ENCODE measurements at places on chromosomes 2 and 18.
A peak's percentile ranks its signal among the peaks of the same experiment; 100 is the strongest.

DNA sequence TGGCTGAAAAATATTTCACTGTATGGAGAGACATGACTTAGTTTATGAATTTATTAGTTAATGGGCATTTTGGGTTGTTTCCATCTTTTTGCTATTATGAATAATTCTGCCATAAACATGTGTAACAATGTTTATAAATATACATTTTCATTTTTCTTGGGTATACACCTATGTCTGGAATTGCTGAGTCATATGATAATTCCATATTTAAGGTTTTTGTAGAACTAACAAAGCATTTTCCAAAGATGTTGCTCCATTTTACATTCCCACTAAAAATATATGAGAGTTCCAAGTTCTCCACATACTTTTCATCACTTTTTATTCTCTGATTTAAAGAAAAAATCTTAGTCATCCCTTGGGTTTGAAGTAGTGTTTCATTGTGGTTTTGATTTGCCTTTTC is 108.8 kb upstream of the LRRTM4 start:
- no peak for DNase-seq

DNA sequence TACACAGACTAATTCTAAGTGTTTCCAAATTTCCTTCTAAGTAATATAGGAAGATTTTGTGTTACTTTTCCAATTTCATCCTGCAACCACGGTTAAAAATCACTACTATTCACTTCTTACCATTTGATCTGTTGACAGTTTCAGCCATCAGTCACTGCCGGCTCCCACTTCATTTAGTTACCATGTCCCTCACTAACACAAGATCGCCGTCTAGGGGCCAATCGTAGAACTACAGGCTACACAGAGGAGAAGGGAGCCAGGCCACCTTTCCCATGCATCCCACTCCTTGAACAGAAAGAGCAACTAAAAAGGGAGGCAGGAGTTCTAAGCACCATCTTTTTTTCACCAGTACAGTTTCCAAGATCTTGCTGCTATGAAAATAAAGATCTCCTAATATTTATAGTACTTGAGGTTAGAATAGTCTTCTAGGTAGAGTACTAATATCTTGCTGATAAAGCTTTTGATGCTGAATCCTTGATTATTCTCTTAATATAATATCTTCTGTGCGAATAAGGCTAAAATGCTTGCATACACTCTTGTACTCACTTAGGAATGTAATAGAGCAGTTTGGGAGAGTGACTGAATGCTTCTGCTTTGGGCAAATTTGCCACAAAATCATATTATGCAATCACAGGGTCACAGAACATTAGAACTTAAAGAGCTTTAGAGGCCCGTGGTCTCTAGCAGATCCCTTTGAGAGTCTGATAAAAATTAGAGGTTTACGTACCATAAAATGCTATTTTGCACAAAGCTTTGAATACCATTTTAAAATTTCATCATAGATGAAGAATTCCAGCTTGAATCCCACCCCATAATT is 39.5 kb upstream of the CYP1B1 start:
- peak; percentile 69 for DNase-seq

DNA sequence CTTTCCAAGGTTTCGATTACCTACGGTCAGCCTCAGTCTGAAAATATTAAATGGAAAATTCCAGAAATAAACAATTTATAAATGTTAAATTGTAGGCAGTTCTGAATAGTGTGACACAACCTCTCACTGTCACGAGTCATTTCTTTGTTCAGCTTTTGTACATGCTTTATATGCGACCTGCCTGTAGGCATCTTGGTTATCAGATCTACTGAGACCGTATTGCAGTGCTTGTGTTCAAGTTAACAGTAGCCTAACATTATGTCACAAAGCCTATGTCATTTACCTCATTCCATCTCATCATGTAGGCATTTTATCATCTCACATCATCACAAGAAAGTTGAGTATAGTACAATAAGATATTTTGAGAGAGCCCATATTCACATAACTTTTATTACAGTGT is 77.3 kb downstream of the LYPD6B start:
- no peak for DNase-seq

- DNase-seq, result no peak
Observed at GRCh38 chr2:239084007-239084406, 236.1 kb downstream of the TWIST2 start.

DNA sequence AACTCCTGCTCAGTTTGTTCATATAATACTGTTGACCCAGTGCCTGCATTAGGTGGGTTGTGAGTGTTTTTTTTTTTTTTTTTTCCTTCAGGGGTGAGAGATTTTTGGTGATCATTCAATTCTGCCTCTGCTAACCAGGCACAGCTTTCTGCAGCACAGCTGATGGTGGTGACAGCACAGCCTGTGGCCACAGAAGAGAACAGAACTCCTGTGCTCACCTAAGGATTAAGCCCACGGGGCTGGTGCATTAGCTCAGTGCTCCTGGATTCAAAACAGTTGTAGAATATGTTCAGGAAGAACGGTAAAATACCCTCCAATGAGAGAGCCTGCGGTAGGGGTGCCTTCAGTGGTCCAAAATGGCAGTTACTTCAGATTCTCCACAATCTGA is 42.0 kb downstream of the PKP4 start:
- DNase-seq, result no peak

GRCh38 chr2:218065239-218066006 is 3.6 kb upstream of the RUFY4 start:
- no peak for DNase-seq

Data from muscle of back (tissue), 13 donors.